ENCODE measurements at places on chromosomes 5 and 9. TPM values are rescaled to one million over a fixed set of nuclear protein-coding genes. Genes with fewer than 3 reads are reported as not detected.

The PDE6A gene
- total RNA-seq, result 0.50 TPM

The IL4 gene
- not detected for total RNA-seq

The DAB2IP gene
- 59.9 TPM for total RNA-seq

The CAPSL gene
- not detected for total RNA-seq

The PCYOX1L gene
- 7.4 TPM for total RNA-seq

The TSTD2 gene
- total RNA-seq, result 19.3 TPM

The TAF11L7 gene
- not detected for total RNA-seq

The F2RL1 gene
- total RNA-seq, result 34.6 TPM

The PDE4D gene
- 9.8 TPM for total RNA-seq

GRCh38 chr9:128192601-128193371 is 1.4 kb upstream of the CIZ1 start:
- peak overlapping the region; percentile 83 for H3K4me3 ChIP-seq
- H3K27ac ChIP-seq, result peak overlapping the region; percentile 77
- no peaks in the 10 kb centered on the region for H3K27me3 ChIP-seq
- peak; percentile 97 for DNase-seq
- 0 out of 2 replicates have a peak, but pooled peaks cover 5% of the 10 kb centered on the region for H3K36me3 ChIP-seq

DNA sequence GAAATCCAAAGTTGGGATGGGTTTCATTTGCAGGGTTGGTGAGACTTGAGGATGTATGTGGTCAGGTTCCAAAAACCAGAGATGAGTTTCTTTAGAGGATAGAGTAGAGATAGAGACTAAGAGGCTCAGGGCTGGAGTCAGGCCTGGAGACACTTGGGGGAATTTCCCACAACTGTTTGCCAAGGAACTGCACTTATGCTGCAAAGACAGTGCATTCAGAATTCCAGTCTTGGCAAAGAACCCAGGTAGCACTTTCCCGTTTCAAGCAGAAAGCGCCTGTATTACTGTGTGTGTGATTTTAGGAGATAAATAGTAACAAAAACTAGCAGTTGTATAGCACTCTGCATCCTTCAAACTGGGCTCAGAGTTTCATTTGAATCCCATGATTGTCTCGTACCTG is 55.4 kb downstream of the SNCAIP start:
- H3K27ac ChIP-seq, result no peak overlapping the region
- H3K36me3 ChIP-seq, result no peaks in the 10 kb centered on the region
- no peak overlapping the region for H3K4me3 ChIP-seq
- no peaks in the 10 kb centered on the region for H3K27me3 ChIP-seq
- no peaks in the 10 kb centered on the region for H3K4me1 ChIP-seq

DNA sequence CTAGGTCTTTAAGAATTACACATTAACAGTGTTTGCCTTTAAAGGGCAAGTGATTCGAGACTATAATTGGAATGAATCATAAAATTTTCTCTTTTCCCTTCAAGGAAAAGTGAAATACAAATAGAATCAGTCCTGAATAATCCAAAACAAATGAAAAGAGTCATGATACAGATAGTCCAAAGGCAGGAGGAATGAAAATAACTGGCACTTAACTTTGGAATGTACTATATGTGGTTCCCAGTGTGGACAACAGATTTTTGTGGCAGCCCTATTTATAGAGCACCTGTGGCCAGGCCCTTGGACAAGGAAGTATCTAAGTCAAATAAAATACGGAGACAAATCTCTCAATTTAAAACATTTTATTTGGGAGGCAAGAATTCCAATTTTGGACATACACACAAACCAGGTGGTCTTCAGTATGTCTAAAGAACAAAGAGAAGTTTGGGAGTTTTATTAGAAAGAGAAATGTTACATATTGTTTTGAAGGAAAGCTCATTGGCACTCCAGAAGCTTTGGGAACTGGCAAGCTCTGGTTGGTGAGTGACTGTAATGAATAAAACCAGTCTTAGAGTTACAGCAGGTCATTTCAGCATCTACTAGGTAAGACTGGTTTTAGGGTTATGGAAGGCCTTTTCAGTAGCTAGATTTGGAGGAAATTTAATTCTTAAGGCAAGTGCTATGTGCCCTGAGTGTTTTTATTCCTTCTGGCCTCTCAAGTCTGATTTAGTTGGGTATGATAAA is 116.0 kb upstream of the PAM start:
- no peaks in the 10 kb centered on the region for H3K4me1 ChIP-seq
- H3K36me3 ChIP-seq, result no peaks in the 10 kb centered on the region
- H3K4me3 ChIP-seq, result no peak overlapping the region
- H3K27ac ChIP-seq, result no peak overlapping the region

- H3K27me3 ChIP-seq, result no peaks in the 10 kb centered on the region
- no peak overlapping the region for H3K4me3 ChIP-seq
- no peaks in the 10 kb centered on the region for H3K36me3 ChIP-seq
- H3K27ac ChIP-seq, result no peak overlapping the region
Observed at GRCh38 chr5:125558016-125558415, 811.6 kb upstream of the ZNF608 start.

- peaks cover 18% of the 10 kb centered on the region for H3K4me1 ChIP-seq
- peak overlapping the region; percentile 69 for H3K27ac ChIP-seq
- no peak for DNase-seq
- H3K27me3 ChIP-seq, result no peaks in the 10 kb centered on the region
- peak overlapping the region; percentile 98 for H3K4me3 ChIP-seq
- H3K36me3 ChIP-seq, result peaks cover 7% of the 10 kb centered on the region
Observed at GRCh38 chr9:21996438-21996837, 1.8 kb downstream of the CDKN2B-AS1 start.

- H3K36me3 ChIP-seq, result no peaks in the 10 kb centered on the region
- H3K4me3 ChIP-seq, result no peak overlapping the region
- no peaks in the 10 kb centered on the region for H3K27me3 ChIP-seq
- no peak overlapping the region for H3K27ac ChIP-seq
- no peaks in the 10 kb centered on the region for H3K4me1 ChIP-seq
Observed at GRCh38 chr9:10700291-10700690, 87.5 kb upstream of the PTPRD start.

DNA sequence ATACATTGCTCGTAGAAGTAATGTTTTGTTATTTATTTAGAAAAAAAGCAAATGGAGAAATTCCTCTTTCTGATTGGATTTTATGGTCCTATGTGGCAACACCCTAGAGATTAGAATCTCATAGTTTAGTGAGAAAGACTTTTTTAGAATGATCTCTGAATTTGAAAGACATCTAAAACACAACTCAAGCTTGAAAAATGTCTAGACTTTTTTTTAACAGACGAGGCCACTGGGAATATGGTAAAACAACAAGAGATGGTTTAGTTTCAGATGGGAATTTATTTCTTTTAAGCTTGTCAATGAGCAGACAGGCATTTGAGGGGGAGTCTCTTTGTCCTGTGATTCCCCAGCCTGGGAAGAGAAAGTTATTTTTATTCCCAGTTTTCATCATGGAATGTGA is 122.1 kb downstream of the NTRK2 start:
- H3K4me1 ChIP-seq, result no peaks in the 10 kb centered on the region
- no peaks in the 10 kb centered on the region for H3K36me3 ChIP-seq
- H3K27ac ChIP-seq, result no peak overlapping the region
- H3K4me3 ChIP-seq, result no peak overlapping the region

GRCh38 chr5:74206579-74207550 is 433.7 kb downstream of the ENC1 start:
- H3K27me3 ChIP-seq, result no peaks in the 10 kb centered on the region
- no peak overlapping the region for H3K4me3 ChIP-seq
- H3K36me3 ChIP-seq, result no peaks in the 10 kb centered on the region
- DNase-seq, result peak; percentile 74
- H3K27ac ChIP-seq, result no peak overlapping the region
- H3K4me1 ChIP-seq, result peaks cover 18% of the 10 kb centered on the region

- no peaks in the 10 kb centered on the region for H3K27me3 ChIP-seq
- H3K27ac ChIP-seq, result no peak overlapping the region
- no peak overlapping the region for H3K4me3 ChIP-seq
- no peak for DNase-seq
- H3K4me1 ChIP-seq, result no peaks in the 10 kb centered on the region
- peaks cover 30% of the 10 kb centered on the region for H3K36me3 ChIP-seq
Observed at GRCh38 chr5:138910546-138911185, 35.5 kb upstream of the LRRTM2 start.

Measured in PC-9 (cell line).